DMS153 (cell line): ENCODE measurements at places on chromosomes 2 and 18.

- no peak for DNase-seq
These were observed 44.8 kb downstream of the FTCDNL1 start for GRCh38 chr2:199806179-199806578.

DNA sequence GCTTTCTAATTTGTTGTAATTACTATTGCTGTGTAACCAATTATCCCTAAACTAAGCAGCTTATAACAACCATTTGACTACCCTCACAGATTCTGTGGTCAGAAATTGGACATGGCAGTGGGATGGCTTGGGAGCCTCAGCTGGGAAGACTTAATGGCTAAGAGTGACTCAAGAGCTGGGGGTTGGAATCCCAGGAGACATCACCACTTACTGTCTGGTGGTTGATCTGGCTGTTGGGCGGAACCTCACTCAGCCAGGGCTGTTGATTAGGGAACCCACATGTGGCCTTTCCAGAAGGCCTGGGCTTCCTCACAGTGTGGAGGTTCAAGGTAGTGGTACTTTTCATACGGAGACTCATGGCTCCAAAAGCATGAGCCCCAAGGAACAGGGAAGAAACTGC is 49.8 kb downstream of the E2F6 start:
- DNase-seq: no peak

GRCh38 chr2:206084870-206085741 is 868 bp downstream of the INO80D start:
- DNase-seq: no peak

DNA sequence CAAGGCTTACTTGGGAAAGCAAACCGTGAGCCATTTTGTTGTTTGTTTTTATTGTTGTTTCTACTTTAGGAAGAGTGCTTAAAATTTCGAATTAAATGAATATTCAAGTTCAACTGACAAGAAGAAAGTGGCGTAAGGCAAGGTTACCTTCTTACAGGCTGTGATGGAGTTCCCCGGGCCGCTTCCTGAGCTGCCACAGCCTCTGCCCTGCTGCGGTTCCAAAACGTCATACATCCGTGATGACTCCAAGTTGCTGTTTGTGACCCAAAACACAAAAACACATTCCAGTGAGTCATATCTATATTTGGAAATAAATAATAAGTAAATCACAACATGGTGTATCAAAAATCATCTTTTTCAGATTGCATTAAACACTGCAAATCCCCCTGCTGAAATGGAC is 49.7 kb downstream of the SPHKAP start:
- no peak for DNase-seq

- DNase-seq: no peak
These were observed 780.5 kb upstream of the FAM98A start for GRCh38 chr2:34379586-34379985.

- no peak for DNase-seq
These were observed 388.3 kb downstream of the CTNNA2 start for GRCh38 chr2:79901161-79901560.

DNA sequence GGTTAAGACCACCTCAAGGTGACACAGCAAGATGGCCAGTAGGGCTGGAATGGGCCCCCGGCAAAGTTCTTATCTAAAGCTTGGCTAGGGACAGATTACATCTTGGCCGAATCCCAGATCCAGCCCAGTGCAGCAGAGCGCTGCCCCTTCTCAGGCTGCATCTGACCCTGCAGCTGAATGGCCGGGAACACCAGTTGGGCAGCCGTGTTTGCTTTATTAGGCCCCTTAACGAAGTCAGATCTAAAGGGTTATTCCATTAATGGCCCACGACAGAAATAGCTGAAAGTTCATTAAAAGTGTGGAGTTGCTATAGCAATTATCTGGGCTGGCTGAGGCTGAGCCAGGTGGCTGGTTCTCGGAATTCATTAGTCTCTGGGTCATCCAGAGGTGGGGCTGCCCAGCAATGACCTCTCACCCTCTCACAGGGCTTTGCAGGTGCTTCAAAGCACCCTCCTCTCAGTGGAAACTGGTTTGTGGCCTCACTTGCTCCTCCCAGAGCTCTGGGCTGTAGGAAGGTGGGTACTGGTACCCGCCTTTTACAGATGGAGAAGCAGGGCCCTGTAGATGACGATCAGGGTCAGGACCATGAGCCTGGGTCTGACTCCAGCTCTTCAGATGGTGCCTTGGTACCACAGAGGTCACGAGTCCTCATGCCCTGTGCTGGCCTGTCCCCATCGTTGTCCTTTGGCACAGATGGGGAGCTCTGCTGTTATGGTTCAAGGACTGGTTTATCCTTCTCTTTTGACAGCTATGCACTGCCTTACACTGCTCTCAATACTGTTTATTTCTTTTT is 68.8 kb downstream of the EMX1 start:
- no peak for DNase-seq

DNA sequence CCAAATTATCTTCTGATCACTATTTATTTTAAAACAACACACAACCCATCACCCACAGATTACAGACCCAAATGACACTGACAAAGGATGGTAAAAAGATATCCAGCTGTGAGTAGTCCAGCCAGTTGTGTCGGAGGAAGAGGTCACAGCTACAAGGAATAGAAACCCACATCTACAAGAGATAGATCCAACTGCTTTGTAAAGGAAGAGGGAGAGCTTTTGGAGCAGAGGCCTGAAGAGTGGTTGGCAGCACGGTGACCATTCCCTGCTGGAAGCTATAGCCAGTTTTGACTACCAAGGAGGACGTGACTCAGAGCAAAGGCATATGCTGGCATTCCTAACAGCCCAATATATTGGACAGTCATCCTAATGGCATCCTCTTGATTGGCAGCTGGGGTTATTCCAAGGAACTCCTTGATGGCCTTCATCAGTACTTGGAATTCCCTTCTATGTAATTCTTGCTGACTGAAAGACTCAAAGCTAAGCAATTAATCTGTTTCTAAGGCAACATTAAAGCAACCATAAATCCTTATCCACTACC is 17.1 kb downstream of the SLC8A1 start:
- no peak for DNase-seq

- DNase-seq: no peak
These were observed 141.6 kb upstream of the CYP26B1 start for GRCh38 chr2:72289283-72289682.

- no peak for DNase-seq
These were observed 120.8 kb downstream of the GREB1L start for GRCh38 chr18:21362831-21363230.

DNA sequence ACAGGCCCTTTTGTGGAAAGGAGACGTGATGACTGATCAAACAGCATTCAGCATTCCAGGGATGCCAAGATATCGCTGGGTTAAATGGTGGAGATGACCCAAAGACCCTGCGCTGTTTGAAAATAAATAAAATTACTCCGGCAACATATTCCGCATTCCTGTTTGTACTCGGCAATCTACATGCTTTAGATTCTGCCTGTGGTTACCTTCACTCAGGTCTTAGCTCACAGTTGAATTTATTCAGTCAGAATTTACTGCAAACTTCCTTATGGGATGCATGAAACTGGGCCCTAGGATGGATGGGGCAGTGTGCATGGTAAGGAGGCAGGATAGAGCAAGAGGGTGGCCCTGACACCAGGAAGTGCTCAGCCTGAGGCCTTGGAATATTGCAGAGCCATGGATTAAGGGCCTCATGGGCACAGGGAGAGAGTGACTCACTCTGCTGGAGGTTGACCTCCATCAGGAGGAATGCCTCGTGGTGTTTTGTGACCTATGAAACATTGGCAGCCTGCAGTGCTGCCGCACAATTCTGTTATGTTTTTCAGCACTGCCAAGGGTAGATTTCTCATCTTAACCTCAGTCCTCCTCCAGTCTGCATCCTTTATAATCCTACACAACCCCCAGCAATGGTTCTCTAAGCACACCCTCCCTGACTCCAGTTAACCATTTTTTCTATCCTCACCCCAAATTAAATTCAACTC is 321.4 kb downstream of the IRS1 start:
- DNase-seq: no peak

DNA sequence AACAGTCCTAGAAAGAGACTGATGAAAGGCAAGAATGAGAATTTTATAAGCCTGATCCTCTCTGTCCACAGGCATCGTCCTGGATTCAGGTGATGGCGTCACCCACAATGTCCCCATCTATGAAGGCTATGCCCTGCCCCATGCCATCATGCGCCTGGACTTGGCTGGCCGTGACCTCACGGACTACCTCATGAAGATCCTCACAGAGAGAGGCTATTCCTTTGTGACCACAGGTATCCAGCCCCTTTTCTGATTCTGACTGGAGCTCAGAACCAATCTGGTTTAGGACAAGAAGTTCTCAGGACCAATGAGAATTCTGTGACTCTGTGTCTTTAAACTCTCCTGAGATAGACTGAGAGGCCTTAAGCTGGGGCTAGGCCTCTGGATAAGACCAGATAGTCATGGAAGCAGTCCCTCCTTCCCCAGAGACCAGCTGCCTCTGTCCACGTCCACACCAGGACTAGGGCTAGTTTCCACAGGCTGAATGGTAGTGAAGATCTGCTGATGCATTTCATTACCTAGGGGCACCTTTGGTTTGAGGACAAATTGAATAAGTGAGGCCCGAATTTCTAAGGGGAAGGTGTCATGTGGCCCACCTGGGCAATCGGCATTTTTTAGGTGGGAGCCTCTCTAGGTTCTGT is 13.1 kb upstream of the DGUOK start:
- no peak for DNase-seq

- peak; percentile 79 for DNase-seq
These were observed 125.0 kb downstream of the CACNB4 start for GRCh38 chr2:151973901-151974199.

- no peak for DNase-seq
These were observed 163.5 kb downstream of the UXS1 start for GRCh38 chr2:106030287-106031268.

GRCh38 chr2:155382776-155383175 is 684.3 kb downstream of the KCNJ3 start:
- DNase-seq: peak; percentile 6

- DNase-seq: no peak
These were observed 8.1 kb downstream of the EMX1 start for GRCh38 chr2:72925328-72925943.

DNA sequence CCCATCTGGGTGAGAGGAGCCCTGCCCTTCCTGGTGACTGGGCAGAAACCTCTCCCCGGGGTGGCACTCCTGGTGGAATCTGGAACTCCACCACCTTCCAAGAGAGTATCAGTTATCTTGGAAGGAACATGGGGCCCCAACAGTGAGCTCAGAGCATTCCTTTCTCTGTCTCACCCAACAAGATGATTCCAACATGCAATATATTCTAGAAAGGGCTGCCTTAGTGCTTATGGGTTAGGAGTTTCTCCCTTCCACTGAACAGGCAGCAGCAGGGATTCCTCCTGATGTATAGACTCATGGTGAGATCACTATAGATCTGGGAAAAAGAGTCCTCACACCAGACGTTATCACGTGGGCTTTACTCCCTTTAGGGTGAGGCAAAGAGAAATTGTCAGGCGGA is 147.1 kb downstream of the COL4A4 start:
- no peak for DNase-seq

DNA sequence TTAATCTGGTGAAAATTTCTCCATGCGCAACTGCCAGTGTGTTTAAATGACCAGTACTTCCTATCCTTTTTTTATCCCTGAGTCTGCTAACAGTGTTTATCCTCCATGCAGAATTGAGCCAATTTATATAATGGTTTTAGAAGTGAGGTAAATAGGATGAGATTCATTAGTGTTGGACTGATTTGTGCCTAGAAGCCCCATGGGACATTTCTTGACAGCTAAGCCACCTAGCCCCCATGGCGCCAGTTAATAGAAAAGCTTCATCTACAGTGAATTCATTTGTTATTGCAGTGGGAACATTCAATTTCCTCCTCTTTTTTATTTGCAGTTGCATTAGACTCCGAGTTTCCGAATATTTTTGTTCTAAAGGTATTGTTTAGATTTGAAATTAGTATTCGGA is 175.6 kb downstream of the ARL6IP6 start:
- no peak for DNase-seq

DNA sequence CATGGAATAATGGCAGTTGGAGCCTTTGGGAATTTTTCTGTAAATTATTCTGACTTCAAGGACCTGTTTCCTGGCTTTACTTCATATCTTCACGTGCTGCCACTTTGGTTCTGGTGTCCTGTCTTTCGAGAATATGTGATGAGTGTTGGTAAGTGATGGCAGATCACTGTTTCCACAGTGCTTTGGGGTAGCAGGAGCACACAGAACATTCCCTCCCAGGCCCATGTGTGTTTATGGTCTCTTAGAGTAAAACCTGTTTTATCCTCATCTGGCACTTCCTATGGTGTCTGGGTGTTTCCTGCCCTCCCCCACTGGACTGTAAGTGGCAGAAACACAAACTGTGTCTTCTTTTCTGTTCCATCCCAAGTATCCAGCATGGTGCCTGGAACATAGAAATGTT is 17.9 kb downstream of the MOGAT1 start:
- DNase-seq: no peak

DNA sequence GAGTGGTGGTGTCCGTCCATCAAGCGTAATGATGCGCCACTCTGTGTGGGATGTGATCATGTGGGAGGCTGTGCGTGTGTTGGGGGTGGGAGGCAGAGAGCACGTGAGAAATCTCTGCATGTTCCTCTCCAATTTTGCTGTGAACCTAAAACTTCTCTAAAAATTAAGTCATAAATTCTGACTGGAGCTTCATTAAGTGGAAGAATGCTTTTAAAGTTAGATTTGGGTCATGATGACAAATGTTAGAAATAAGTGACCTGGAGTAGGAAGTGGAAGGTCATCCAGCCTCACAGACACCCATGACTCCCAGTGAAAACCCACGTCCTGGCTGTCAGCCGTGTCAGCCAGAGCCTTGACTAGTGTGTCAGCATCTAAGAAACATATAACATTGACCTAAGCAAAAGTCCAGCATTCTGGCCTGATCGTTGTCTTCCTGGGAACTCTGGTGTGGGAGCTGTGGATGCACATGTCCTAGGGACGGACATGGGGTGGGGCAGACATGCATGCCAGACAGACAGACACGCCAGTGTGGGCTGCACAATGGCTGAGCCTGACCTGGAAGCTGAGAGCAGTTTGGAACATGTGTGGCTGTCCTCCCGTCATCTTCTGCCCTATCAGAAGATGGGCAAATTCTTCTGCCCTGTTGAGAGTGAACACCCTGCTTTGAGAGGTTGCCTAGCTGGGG is 245.6 kb downstream of the FAM210A start:
- no peak for DNase-seq

- DNase-seq: no peak
These were observed 220.3 kb downstream of the EN1 start for GRCh38 chr2:118627156-118627555.
